ENCODE measurements at places on chromosomes 7 and 10. TPM values are rescaled to one million over a fixed set of nuclear protein-coding genes. Genes with fewer than 3 reads are reported as not detected.
A peak's percentile ranks its signal among the peaks of the same experiment; 100 is the strongest.

DNA sequence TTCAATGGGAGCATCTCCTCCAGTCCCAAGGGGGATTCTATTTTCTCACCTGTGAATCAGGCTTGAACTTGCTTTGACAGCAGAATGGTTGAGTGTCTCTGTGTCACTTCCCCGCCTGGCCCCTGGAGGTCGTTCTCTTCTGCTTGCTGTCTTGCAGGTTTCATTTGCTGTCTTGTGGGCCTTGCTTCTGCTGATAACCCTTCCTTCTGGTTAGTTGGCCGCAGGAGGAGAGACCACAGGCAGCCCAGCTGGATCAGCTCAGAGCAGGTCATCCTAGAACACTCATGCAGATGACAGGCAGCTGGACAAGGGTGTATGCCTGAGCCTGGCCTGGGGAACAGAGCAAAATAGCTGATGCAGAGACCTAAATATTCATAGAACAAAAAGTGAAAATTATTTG is 344.2 kb upstream of the ADARB2 start:
- no peak overlapping the region for H3K4me3 ChIP-seq
- H3K27ac ChIP-seq: no peak overlapping the region
- H3K36me3 ChIP-seq: no peaks in the 10 kb centered on the region
- no peak for DNase-seq
- H3K4me1 ChIP-seq: peaks cover 28% of the 10 kb centered on the region
- H3K27me3 ChIP-seq: no peaks in the 10 kb centered on the region

GRCh38 chr10:116476461-116476860 is 48.8 kb downstream of the PNLIPRP3 start:
- H3K4me1 ChIP-seq: peaks cover 11% of the 10 kb centered on the region
- no peak overlapping the region for H3K27ac ChIP-seq
- no peaks in the 10 kb centered on the region for H3K27me3 ChIP-seq
- H3K4me3 ChIP-seq: no peak overlapping the region

DNA sequence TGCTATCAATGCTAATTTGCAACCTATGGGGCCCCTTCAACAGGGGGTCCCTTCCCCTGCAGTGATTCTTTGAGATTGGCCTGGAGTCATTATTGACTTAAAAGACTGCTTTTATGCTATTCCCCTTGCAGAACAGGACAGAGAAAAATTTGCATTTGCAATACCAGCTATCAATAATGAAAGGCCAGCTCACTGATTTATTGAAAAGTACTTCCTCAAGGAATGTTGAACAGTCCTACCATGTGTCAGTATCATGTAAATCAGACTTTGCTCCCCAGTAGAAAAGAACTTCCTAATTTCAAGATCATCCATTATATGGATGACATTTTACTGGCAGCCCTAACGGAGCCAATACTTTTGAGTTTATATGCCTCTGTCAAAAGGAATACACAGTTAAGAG is 29.7 kb upstream of the ABCA13 start:
- H3K36me3 ChIP-seq: no peaks in the 10 kb centered on the region
- no peaks in the 10 kb centered on the region for H3K27me3 ChIP-seq
- H3K4me1 ChIP-seq: peaks cover 30% of the 10 kb centered on the region
- H3K27ac ChIP-seq: no peak overlapping the region

- no peak overlapping the region for H3K4me3 ChIP-seq
- peaks cover 34% of the 10 kb centered on the region for H3K4me1 ChIP-seq
- H3K36me3 ChIP-seq: peaks cover 4% of the 10 kb centered on the region
- H3K27ac ChIP-seq: peak overlapping the region; percentile 26
Observed at GRCh38 chr7:44845451-44845850, 2.4 kb downstream of the H2AZ2 start.

- peaks cover 34% of the 10 kb centered on the region for H3K4me1 ChIP-seq
- peaks cover 12% of the 10 kb centered on the region for H3K36me3 ChIP-seq
- no peak overlapping the region for H3K4me3 ChIP-seq
- DNase-seq: no peak
Observed at GRCh38 chr7:76327610-76328009, 25.1 kb downstream of the HSPB1 start.

DNA sequence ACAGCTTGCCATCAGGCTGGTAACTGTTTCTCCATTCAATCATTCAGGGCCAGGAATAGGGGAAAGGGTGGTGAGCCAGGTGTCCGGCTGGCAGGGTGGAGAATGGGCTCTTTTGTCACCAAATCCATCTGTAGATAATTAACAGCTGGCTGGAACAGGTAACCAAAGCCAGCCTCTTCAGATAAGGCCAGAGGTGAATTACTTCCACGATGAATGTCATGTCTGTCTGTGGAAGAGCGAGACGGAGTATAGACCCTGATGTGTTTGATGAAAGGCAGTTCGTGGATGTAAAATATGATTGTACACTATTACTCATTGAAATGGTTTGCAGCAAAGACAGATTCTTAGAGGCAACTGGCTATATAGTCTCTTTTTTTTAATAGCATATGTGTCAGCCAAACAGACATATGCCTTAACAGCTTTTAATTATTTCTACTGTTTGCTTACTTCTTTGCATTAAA is 149.8 kb downstream of the KLF6 start:
- H3K36me3 ChIP-seq: no peaks in the 10 kb centered on the region
- H3K27ac ChIP-seq: peak overlapping the region; percentile 78
- H3K27me3 ChIP-seq: no peaks in the 10 kb centered on the region
- no peak overlapping the region for H3K4me3 ChIP-seq

- H3K4me1 ChIP-seq: no peaks in the 10 kb centered on the region
- H3K36me3 ChIP-seq: no peaks in the 10 kb centered on the region
- H3K27ac ChIP-seq: no peak overlapping the region
Observed at GRCh38 chr7:148058753-148059152, 531.8 kb upstream of the C7orf33 start.

- DNase-seq: no peak
- H3K4me3 ChIP-seq: no peak overlapping the region
- no peaks in the 10 kb centered on the region for H3K4me1 ChIP-seq
- no peak overlapping the region for H3K27ac ChIP-seq
Observed at GRCh38 chr7:33547880-33548279, 357.5 kb upstream of the BMPER start.

- H3K36me3 ChIP-seq: no peaks in the 10 kb centered on the region
- H3K27ac ChIP-seq: no peak overlapping the region
- no peaks in the 10 kb centered on the region for H3K4me1 ChIP-seq
- no peak for DNase-seq
- H3K27me3 ChIP-seq: no peaks in the 10 kb centered on the region
Observed at GRCh38 chr10:66095610-66096009, 830.2 kb upstream of the LRRTM3 start.

DNA sequence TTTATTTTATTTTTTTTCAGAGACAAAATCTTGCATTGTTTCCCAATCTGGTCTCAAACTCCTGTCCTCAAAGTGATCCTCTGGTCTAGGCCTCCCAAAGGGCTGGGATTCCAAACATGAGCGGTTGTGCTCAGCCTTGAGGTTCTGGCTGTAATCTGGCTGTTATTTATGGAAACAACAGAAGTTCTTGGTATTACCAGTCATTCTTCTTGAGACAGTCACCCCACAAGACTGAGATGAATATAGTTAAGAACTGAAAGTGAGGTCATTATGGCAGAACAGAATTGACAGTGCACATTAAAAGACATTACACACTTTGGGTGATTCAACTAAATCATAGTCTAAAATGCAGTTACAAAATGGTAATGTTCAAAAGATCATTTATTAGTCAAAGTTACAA is 719.5 kb downstream of the ZWINT start:
- H3K27me3 ChIP-seq: no peaks in the 10 kb centered on the region
- DNase-seq: no peak
- no peaks in the 10 kb centered on the region for H3K4me1 ChIP-seq
- no peaks in the 10 kb centered on the region for H3K36me3 ChIP-seq

Gene SAMD9
- 5.2 TPM for total RNA-seq

Gene MBLAC1
- 2.1 TPM for total RNA-seq

Gene ITGA8
- 0.66 TPM for total RNA-seq

Gene OR2A12
- not detected for total RNA-seq

Data from body of pancreas (tissue), 4 donors.